ENCODE measurements at places on chromosomes 4 and X.

DNA sequence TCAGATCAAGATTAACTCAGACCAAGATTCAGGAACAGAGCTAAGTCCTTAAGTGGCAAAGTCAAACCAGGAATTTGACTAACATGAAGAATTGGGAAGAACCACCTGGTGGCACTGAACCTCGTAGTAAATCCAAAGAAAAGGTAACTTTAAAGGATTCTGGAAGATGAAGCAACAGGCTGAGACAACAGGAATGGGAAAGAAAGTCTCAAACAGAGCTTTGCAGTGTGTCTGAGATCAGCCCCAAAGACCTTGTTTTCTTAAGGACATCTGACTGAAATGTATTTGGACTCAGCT, 126.1 kb downstream of the ASB9 start:
- no peak for DNase-seq

DNA sequence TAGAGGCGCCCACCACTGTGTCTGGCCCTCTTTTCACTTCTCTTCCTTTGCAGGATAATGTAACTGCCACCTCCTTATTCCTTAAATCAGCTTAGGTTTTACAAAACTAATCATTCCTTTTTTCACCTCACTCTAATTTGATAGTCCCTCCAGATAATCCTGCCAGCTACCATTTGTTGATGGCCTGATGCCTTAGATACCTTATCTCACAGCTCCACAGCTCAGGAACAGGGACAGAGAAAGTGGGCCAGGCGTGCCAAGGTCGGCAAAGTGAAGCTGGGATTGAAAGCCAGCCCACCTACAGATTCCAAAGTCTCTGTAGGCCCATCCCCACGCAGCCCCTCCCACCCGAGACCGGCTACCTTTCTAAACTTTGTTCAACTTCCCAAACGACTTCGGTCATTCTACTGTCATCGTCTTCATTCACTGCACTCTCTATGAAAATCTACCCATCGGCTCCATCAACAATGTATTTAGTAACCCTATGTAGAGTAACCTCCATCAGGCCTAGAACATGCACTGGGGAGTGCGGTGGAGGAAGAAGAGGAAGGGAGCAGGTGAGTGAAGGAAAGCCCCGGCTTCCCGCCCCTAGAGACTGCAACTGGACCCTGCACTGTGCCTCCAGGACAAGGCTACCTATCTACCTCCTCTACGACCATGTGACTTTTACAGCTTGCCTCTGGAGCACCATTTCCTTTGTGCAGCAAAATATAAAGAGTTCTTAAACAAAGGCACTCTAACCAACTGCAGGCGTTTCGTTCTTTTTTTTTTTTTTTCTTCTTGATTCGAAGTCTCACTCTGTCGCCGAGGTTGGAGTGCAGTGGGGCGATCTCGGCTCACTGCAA, 1.5 kb downstream of the CASP6 start:
- DNase-seq: no peak

DNA sequence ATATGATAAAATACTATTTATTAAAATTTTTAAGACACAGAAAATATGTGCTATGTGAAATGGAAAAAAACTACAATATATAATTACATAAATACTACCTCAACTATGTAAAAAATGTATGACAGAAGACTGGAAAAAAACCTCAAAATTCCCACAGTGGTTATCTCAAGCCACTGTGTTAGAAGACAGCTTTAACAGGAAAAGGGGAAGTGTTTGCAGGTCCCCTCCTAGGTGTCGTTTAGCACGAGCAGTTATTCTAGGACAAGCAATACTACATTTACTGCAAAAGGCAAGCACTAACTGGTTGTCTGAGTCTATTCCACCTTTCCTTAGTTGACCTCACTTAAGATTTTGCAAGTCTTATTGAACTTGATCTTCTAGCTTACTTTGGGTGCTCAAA, 44.9 kb upstream of the PHF8 start:
- no peak for DNase-seq

GRCh38 chr4:61070269-61070668, 129.9 kb upstream of the ADGRL3 start:
- no peak for DNase-seq

- no peak for DNase-seq
Observed at GRCh38 chr4:34791209-34791608, 1453.1 kb downstream of the ARAP2 start.

DNA sequence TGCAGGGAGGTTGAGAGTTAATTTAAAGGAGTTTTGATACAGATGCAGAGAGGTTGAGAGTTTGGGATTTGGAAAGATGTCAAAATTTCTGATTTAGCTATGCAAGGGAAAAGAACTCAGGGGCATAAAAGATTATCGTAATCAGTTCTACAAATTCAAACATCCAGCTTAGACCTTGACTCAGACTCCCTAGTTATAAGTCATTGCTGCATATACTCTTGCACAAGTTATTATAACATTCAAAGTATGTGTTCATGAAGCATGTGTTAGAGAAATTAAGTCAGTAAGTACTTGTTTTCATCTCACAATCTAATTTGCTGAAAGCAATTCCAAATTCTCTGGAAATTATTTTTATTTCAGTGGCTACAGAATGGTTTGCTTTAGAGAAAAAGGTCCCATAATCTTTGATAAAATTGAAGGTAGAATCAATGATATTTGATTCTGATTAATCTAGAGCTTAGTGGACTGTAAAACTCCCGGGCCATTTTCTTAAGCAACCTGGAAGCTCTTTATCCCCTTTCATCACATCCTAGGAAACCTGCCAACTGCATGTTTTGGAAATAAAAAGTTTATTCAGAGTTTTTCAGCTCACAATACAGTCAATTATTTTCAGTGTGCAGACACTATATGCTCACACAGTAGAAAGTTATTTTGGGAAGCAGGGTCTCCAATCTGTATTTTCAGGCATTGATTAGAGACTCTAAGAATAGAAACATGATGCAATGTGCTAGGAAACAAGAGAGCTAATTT, 132.9 kb upstream of the SPANXC start:
- no peak for DNase-seq

DNA sequence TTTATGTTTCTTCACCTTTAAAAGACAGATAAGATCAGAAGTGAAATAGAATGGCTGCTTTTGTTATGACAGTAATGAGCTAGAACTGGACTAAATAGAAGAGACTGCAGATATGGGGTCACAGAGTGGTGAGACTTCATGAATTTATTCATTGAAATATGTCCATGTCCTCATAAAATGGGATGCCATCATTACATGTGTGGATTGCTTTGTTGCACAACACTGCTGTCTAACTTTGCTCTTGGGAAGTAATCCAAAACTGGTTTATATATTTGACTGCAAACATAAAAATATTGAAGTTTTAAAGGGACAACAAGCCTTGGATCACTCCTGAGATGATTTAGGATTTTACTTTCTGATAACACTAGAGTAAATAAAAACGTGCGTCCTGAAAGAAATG, 209.2 kb upstream of the FAT4 start:
- DNase-seq: no peak

DNA sequence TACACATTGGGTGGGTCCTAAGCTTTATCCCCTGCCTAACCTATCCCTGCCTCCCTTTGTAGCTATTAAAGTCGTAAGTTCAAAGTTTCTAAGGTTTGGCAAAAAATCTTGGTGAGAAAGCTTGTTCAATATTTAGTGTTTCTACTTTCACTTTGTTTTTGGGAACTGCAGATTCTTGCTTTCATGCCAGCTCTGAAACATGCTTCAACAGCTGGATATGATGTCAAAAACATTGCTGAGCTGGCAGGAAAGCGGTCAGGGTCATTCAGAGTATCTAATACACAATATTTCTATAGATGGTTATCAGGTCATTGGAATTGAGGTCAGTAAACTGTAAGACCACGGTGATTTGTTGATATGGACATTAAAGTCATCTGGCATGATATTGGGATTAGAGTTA, 19.7 kb downstream of the CENPI start:
- DNase-seq: no peak
